Cortex of kidney (tissue), 1 donor: ENCODE measurements at places on chromosomes 11 and 22.

DNA sequence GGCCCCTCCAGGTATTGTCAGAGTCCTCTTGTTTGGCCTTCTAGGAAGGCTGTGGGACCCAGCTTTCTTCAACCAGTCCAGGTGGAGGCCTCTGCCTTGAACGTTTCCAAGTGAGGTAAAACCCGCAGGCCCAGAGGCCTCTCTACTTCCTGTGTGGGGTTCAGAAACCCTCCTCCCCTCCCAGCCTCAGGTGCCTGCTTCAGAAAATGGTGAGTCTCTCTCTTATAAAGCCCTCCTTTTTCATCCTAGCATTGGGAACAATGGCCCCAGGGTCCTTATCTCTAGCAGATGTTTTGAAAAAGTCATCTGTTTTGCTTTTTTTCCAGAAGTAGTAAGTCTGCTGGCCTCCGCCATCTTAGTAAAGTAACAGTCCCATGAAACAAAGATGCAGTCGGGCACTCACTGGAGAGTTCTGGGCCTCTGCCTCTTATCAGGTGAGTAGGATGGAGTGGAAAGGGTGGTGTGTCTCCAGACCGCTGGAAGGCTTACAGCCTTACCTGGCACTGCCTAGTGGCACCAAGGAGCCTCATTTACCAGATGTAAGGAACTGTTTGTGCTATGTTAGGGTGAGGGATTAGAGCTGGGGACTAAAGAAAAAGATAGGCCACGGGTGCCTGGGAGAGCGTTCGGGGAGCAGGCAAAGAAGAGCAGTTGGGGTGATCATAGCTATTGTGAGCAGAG lies at the start of gene CD3E:
TSS of gene CD3E (plus strand) at position 163 of the 681 bp plus-strand sequence. CDS start at position 386, 223 bp downstream.
- DNase-seq, result no peak

DNA sequence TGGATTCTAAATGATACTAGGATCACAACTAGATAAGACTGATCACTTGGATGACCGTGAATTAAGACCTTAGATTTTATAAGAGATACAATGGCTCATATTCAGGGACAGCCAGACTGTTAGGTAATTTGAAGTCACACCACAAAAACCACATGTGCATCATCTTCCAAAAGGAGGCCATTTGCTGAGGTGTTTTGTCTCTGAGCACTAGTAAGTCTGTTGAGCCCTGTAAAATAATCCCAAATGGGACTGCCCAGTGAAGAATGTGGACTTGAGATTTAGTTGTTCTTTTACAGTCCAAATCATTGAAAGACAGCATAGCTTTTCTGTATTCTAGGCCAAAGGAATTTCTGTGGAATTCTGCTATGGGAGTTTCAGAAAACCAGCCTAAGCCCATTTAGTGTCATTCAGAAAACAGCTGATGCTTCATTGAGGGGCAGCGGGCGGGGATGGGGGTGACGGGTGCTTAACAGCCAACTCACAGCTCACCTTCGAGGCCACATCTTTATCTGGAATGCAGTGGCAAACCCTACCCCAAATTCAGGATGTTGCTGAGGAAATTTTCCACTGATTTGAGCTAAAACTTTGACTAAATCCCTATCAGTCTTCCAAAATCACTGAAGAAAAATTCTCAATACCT lies 80.1 kb upstream of the BIRC3 start:
- DNase-seq, result no peak

DNA sequence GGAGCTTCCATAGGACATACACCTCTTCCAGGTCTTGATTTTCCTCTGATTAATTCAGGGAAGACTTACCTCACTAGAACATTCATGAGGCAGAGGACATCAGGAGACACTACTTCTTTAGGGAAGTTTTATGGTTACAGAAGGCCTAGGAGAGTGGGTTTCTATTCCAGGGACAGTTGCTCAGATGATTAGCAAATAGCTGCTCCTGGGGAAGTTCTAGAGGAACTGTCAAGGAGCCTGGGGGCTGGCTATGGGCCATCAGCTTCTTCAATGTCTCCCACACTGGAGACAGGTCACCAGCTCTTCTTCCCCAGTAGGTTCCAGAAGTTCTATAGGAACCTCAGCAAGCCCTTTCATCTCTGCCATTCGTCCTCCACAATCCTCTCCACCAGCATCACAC lies 11.5 kb upstream of the OR10A5 start:
- no peak for DNase-seq

- no peak for DNase-seq
Observed at GRCh38 chr22:39524753-39525657, 4.6 kb downstream of the ATF4 start.

DNA sequence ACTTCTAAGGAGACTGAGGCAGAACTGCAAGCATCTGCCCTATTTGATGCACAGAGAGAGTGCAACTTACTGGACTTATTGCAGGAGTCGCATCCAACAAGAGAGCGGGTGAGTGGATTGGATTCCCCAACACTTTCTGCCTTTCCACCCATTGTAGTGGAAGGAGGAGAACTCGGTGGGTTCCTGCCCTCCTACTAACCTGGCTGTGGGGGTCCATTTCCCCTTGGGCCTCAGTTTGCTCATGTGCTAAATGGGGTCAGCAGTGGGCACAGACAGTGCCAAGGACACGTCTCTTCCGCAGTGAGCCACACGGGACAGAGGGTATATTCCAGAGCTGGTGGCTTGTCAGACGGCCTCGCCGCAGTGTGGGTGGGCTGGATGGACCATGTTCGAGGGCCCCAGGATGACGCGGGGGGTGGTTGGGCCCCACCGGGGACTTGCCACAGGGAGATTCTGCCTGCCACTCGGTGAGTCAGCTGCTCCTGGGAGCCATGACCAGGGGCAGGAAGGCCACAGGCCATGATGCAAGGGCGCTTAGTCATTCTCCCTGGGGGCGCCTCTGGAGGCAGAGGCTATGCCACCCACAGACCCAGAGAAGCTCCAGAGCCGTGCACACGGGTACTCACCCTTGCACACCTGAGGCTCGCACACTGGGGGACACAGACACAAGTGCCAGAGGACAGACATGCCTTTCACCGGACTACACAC lies 8.2 kb downstream of the ALX4 start:
- DNase-seq, result no peak
